Stimulated activated CD4-positive, alpha-beta T cell treated with anti-CD3 and anti-CD28 coated beads, Interleukin-1b, Interleukin-23, amount 100 ng/mL, for 24 hours (primary cell): ENCODE measurements at places on chromosomes 11 and 22.

DNA sequence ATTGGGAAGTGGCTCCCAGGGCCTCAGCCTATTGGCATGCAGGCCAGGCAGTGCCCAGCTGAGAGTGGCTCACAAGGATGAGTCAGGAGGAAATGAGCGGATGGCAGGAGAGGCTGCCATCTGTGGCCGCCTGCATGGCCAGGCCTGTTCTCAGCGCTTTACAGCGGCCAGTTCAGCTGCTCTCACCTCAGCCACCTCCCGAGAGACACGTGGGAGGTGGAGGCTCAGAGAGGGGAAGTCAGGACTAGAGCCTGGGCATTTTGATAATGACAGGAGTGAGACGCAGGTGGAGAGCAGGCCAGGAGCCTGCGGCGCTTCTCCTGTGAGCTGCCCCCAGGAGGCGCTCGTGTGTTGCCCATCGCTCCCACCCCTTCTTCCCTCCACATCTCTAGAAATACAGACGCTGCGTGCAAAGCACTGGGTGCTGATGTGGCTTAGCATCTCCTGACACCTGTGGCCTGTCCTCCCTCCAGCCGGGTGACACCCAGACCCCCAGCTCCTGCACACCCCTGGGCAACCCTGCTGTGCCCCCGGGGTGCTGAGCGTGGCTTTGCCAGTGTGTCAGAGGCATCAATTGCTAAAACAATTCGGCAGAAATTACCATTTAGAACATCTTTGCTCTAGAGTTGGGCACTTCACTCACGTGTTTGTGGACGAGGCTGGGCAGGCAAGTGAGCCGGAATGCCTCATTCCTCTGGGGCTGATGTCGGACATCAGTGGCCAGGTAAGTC lies 21.4 kb upstream of the PANX2 start:
- DNase-seq, result peak; percentile 29

DNA sequence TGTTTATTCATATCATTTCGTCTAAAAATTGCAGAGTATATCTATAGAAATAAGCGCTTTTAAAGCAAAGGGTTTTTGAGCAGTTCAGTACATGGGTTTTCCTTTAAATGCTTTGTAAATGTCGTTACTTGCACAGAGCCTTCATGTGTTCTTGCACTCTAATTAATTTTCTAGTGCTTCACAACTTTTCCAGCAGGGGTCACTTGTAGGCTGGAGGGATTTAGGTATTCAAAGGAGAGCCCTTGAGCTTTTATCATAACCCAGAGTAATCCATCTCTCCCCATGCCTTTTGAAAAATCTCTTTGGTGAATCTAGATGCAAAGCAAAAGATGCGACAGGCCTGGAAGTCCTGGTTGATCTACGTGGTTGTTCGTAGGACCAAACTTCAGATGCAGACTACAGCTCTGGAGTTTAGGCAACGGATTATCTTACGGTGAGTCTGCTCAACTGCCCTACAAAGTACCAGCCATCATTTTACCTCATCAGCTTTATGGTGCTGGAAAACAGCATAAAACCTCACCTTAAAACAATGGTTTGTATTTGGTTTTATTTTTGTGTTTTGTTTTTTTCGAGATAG lies 60.4 kb downstream of the SFI1 start:
- no peak for DNase-seq

GRCh38 chr11:70191495-70192140 lies 11.5 kb upstream of the FADD start:
- peak; percentile 30 for DNase-seq

DNA sequence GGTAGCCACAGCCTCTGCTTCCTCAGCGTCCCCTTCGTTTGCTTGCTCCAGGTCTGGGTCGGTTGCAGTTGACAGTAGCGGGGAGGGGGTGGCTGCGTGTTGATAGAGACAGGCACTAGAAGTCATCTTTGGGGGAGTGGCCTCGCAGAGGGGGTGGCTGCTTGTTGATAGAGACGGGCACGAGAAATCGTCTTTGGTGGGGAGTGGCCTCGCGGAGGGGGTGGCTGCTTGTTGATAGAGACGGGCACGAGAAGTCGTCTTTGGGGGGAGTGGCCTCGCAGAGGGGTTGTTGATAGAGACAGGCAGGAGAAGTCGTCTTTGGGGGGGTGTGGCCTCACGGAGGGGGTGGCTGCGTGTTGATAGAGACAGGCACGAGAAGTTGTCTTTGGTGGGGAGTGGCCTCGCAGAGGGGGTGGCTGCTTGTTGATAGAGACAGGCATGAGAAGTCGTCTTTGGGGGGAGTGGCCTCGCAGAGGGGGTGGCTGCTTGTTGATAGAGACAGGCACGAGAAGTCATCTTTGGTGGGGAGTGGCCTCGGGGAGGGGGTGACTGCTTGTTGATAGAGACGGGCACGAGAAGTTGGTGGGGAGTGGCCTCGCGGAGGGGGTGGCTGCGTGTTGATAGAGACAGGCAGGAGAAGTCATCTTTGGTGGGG lies 328.3 kb downstream of the TBC1D22A start:
- no peak for DNase-seq

GRCh38 chr11:115927823-115928329 lies 423.7 kb upstream of the CADM1 start:
- no peak for DNase-seq

DNA sequence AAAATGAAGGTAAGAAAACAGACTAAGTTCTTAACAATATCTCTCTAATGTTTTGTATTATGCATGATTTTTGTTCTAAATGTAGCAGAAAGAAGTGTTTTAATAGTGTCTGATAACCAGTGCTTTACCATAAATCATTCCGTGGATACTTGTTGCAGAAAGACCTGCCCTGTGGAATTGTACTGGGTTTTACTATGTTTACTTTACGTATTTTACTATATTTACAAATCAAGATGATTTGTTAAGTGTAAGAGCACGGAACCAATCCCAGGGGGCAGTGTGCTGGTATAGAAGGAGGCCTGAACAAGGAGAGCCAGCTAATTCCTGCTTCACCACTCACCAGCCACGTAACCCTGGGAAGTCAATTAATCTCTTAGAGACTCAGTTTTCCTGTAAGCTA lies 1.4 kb downstream of the HTR3B start:
- DNase-seq, result no peak

- no peak for DNase-seq
Observed at GRCh38 chr11:63371396-63371795, 1.8 kb downstream of the SLC22A9 start.

DNA sequence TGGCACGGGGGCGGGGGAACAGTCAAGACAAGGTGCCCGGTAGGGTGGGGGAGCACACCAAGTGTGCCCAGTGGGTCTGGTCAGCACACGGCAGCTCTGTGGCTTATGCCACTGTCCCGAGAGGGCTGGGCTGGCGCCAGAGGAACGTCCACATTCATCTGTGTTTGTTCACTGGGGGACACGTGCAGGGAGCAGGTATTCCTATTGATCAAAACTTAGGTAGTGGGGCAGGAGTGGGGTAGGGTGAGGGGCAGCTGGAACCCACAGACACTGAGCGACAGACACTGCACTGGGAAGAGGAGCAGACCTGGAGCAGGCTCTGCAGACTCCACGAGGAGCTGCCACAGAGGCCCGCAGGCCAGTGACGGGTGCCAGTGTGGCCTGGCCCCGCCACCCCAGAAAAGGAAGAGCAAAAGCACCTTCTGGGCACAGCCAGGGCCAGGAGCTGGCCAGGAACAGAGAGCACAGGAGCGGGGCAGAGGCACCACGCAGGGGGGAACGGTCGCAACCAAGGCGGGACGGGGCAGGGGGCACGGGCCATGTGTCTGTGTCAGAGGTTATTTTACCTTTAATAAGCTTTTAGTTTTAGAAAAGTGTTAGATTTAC lies 2.1 kb upstream of the MOB2 start:
- DNase-seq, result no peak

- DNase-seq, result no peak
Observed at GRCh38 chr11:31943056-31943780, 132.1 kb upstream of the PAX6 start.

DNA sequence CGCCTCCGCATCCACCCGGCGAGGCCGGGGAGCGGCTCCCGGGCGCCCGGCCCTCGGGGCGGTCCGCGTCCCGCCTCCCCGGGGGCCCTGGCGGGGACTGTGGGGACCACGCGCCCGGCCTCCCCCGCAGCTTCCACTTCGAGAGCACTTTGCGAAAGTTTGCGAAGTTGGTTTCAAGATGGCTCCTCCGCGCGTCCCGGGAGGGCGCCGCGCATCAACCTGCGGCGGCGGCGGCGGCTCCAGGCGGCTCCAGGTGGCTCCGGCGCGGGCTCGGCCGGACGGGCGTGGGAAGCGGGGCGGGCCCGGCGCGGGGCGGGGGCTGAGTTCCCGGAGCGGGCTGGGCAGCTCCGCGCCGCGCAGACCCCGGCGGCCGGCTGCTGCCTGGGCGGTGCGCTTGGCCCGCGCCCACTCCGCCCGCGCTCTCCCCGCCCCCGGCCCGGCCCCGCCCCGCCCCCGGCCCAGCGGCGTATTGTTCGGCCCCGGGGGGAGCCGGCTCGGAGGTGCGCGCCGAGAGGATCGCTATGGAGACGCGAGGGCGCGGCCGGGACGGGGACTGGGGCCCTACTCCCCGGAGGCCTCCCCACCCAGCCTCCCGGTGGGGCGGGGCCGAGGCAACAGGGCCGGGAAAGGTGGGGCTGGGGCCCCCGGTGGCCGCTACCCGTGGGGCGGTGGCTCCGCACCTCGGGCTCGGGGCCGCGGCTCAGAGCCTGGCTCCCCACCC lies at the start of gene CELSR1:
Gene CELSR1, minus strand, starts transcription at position 396 of the 721 bp plus-strand sequence. CDS start 450 bp downstream, outside the sequence.
- no peak for DNase-seq

DNA sequence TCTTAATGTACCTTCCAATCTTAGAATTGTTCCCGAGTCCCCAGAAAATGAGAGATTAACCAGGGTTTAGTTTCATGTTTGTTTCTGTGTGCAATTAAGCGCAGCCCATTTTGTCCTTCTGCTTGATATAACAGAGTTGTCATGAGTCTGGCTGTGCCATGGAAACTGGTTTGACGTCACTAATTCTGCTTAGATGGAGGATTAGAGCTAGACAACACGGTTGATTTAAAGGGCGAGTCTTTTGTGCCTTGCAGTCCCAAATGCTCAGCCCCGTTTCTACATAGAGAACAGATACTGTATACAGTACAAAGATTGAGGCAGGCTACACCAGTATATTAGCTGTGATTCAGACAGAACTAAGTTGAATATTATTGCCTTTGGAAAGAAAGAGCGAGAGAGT lies 45.5 kb upstream of the ALKBH3 start:
- no peak for DNase-seq

DNA sequence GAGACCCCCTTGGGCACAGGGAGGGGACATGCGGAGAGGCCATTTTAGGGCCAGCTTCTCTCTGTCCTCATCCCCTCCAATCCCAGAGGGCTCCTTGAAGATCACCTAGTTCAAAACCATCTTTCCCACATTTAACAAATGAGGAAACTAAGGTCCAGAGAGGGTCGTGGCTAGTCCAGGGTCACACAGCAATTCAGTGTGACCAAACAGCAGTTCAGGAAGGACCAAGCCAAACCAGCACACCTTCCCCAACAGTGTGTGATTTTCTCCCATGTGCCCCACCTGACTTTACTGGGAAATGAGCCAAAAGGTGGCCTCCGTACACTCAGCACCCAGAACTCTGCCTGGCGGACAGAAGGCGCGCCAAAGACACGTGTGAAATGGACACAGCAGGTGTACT lies 51.3 kb downstream of the CACNA1I start:
- no peak for DNase-seq

- DNase-seq, result no peak
Observed at GRCh38 chr22:29224859-29225410, 19.2 kb downstream of the EMID1 start.

DNA sequence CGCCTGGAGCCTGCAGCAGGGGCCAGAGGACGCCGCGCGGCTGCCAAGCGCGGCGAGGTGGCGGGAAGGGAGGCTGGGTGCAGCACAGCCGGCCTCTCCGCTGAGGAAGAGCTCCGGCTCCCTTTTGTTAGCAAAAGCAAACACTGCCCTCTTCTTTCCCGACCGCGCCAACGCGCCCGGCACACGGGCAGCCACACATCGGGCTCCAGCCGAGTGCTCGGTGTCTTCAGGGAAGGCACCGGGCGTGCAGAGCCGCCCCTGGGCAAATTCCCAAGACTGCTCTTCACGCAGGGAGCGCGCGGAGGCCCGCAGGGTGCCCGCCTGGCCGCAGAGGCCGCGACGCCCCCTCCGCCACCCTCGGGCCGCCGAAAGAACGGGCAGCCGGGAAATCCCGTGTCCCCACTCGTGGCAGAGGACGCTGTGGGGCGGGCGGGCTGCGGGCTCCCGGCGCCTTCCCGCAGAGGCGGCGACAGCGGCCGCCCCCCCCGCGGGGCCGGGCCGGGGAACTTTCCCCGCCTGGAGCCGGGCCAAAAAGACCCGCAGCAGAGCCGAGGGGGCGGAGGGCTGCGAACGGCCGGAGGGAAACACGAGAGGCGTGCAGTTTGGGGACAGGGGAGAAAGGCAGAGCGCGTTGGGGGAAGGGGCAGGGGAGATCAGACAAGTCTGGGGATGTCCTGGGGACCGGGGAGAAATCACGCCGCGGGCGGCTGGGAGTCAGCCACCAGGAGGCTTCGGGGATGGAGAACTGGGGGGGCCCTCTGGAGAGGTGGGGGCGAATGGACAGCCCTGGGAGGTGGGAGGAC lies 931 bp downstream of the CADM1 start:
- DNase-seq, result no peak

- no peak for DNase-seq
Observed at GRCh38 chr11:112610996-112611750, 350.0 kb upstream of the NCAM1 start.

DNA sequence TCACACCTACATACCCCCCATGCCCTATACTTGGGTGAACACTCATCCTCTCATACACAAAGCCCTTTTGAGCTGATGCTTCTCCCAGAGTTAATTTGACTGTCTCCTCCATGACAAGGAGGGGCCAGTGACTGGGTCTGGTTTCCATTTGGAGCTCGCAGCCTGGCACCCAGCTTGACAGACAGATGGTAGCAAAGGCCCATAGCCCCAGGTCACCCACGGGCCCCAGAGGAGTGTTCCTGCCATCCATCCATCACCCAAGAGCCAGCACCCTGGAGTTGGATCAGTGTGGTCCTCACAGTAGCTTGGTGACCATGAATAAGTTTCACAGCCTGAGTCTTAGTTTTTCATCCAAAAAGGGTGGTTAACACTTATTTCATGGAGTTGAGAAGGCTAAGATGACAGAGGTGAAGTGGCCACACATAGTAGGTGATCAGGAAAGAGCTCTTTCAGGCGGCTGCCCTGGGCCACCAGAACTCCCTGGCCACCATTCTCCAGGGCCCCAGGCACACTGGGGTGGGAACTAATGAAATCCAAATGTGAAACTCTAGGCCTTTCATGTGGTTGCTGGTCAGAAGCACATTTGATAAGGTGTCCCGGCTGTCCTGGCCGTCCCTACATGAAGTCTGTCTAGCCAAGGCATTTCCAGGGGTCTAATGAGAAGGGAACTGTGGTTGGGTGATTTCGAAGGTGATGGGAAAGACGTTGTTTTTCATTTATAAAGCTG lies 42.4 kb downstream of the LIF start:
- DNase-seq, result no peak

GRCh38 chr22:47115921-47116320 lies 353.5 kb downstream of the TBC1D22A start:
- no peak for DNase-seq

GRCh38 chr11:120346233-120346632 lies 10.0 kb downstream of the ARHGEF12 start:
- no peak for DNase-seq

- no peak for DNase-seq
Observed at GRCh38 chr11:81444297-81444696, 1289.4 kb downstream of the FAM181B start.
